Muscle of leg (tissue), 16 donors: ENCODE measurements at places on chromosomes 13 and 19.

DNA sequence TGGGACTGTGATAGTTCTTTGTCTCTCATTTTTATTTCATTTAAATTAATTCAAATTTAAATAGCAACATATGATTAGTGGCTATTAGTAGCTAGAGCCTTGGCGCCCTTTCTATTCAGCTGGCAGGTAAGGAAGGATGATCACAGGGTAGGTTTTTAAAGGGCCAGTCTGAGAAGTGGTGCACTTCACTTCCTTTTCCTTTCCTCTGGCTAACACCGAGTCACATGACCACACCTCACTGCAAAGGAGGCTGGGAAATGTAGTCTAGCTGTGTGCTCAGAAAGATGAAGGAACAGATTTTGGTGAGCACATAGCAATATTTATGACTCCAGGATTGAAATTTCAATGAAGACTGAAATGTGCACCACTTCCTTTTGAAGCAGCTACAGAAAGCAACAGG, 128.7 kb downstream of the TSHZ3 start:
- no peak for DNase-seq

DNA sequence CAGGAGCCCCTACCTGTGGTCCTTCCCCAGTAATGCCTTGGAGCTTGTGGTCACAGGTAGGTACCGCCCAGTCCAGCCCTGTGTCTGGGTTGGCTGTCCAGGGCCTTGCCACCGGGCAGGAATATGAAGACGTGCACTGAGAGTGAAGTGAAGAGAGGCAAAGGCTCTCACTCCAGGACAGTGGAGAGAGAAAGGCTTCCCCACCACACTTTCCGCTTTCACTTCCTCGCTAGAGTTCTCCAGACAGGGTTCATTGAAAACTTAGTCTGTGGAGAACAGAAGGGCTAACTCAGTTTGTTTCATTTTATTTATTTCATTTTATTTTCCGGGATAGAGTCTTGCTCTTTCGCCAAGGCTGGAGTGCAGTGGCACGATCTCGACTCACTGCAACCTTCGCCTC, 14.2 kb downstream of the FCAR start:
- peak; percentile 13 for DNase-seq

DNA sequence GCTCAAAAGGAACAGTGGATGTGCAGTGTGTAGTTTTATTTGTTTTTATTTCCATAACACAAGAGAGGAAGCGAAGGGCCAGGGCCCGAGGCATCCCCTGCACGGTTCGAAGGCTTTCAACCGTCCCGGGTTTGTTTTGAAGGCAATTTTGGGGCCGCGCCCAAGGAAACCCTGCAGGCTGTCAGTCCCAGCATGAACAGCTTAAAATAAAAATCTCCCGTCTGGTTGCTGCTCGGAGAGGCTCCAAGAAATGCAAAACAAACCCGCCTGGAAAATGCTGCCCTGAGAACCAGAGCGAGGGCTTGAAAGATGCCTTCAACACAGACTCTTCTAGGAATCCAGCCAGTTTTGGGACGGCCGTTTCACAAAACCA, 16.0 kb downstream of the LSM4 start:
- DNase-seq: peak; percentile 28

DNA sequence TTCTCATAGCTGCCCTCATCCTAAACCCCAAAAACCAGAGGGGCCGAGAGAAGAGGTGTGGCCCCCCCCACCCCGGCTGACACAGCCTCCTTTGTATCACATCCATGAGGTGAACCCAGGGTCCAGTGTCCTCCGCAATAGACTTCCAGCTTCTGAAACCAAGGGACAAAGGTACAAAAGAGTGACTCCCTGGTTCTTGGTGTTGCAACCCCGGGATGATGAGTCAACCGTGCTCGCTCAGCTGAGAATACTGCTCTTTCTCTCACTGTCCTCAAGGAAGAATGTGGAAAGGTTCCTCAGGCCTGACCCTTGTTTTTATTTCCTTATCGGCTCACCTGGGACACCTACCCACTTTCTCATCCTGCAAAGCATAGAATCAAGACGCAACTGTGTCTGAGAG, 5.5 kb downstream of the SLC15A1 start:
- DNase-seq: no peak

- no peak for DNase-seq
These were observed 12.4 kb upstream of the GJA3 start for GRCh38 chr13:20173116-20173746.
